Activated CD4-positive, alpha-beta memory T cell treated with anti-CD3 and anti-CD28 coated beads for 36 hours (primary cell): ENCODE measurements at places on chromosomes 2 and 18. TPM values are rescaled to one million over a fixed set of nuclear protein-coding genes. Genes with fewer than 3 reads are reported as not detected.

- DNase-seq, result no peak
These were observed 71.7 kb upstream of the WDR75 start for GRCh38 chr2:189369566-189369965.

DNA sequence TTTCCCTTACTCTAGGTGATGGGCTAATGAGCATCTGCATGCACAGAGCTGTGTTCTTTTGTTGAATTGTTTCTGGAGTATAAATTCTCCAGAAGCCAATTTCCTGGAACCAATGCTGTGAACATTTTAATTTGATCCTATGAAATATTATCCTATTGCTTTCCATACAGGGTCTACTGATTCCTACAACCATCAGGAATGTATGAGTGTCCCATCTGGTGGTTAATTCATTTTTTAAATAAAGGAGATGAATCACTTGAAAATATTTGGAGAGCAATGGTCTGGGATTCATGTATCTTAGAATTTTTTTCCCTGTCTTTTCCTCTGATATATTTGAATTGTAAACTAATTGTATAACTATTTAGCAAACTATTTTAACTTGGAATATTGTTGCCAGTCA, 14.0 kb downstream of the KIF5C start:
- no peak for DNase-seq

DNA sequence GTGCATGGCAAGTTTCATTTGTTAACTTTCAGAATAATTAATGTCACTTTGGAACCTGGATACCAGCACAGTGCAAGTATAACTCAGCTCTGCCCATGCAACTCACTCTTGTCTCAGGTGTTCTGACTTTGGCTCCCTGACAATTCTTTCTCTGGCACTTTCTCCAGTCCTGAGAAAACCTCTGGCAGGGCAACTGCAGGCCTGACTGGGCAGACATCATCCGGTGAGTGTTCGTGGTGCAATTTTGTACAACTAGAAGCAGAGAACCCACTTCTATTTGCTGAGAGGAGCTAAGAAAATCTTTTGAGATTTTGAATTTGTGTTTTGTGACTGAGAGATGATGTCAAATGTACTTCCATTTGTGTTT, 143.0 kb downstream of the AQP4 start:
- DNase-seq, result no peak

REG3A gene
- total RNA-seq, result not detected

KCNG2 gene
- not detected for total RNA-seq

GAD1 gene
- 2.6 TPM for total RNA-seq

- DNase-seq, result no peak
These were observed 4.5 kb downstream of the CERS6 start for GRCh38 chr2:168460571-168460970.

GRCh38 chr2:202035089-202035940, 1.7 kb downstream of the FZD7 start:
- peak; percentile 50 for DNase-seq

DNA sequence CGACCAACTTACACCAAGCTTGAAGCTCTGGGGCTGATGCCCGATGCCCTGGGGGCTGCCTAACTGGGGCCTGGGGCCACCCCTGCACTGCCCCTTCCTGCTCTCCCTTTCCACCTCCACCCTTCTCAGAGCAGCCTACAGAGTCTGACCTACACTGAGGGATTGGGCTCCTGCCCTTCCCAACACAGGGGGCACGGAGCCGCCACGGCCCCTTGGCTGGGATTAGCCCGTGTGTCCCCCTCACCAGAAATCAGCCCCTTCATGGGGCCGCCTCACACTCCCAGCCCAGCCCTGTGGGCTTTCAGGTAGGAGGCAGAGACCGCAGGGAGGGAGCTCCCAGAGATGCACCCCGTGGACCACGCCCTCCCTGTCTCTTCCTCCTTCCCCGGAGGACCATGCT, 198.0 kb downstream of the EIPR1 start:
- no peak for DNase-seq

- no peak for DNase-seq
These were observed 14.4 kb downstream of the RAB12 start for GRCh38 chr18:8623549-8624106.

- DNase-seq, result no peak
These were observed 21.0 kb upstream of the PDE1A start for GRCh38 chr2:182447863-182448262.

- DNase-seq, result no peak
These were observed 12.0 kb downstream of the RUFY4 start for GRCh38 chr2:218081063-218081462.

- peak; percentile 71 for DNase-seq
These were observed 136.8 kb downstream of the NEDD4L start for GRCh38 chr18:58180738-58181353.

EVX2 gene
- total RNA-seq, result not detected

SLC16A14 gene
- 1.2 TPM for total RNA-seq

DNA sequence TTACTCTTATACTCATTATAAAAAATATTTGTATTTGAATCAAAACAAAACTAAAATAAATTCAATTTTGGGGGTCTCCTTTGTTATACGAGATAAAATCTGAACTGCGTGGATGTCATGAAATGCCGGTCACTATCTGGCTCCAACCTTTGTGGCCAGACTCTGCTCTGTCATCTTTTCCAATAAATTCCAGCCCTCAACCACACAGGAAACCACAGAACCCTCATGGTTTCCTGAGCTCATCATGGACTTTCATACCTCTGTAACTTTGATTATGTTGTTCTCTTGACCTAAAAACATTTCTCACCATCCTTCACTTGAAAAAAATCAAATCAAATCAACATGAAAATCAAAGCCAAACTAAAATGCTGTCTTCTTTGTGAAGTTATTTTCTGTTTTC, 724.7 kb downstream of the METTL4 start:
- DNase-seq, result no peak

GRCh38 chr2:113173542-113174375, at the start of gene PSD4:
PSD4 (plus strand) TSS chr2:113173971; CDS start chr2:113182457, 8,486 bp downstream.
- peak; percentile 95 for DNase-seq

CDH20 gene
- total RNA-seq, result not detected

GRCh38 chr2:197248623-197249022, 62.0 kb downstream of the ANKRD44 start:
- DNase-seq, result peak; percentile 54

DNA sequence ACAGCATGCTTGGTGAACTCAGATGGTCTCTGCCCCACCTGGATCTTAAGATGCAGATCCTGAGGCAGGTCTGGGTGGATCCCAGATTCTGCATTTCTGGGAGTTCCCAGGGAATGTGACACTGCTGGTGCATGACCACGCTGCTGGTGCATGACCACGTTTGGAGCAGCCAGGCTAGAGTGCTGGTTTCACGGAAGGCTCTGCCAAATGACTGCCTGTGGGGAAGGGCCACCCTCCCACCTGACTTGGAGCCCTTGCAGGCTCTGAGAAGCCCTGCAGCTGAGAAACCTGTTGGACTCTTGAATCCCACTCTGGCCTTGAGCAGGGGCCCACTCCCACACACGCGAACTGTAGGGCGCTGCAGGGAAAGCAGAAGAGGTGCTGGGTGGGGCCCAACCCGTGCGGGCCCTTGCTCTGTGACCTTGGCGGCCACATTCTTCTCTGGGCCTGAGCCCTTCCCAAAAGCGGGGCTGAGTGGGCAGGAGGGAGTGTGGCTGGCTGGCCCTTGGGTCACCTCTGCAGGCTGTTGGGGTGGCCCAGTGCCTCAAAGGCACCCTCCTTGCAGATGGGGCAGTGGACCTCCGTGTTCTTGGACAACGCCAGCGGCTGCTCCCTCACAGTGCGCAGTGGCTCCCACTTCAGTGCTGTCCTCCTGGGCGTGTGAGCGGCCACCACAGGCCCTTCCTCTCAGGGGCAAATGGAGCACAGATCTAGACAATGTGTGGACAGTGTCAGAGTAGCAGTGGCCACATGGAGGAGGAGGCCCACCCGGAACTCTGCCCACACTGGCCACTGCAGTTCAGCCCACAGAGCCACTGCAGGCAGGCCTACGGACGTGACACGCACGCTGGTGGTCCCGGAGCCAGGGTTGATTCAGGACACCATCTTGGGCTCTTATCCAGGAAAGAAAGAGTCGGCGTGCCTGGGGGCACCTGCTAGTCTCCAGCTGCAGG, 7.9 kb downstream of the ERFE start:
- no peak for DNase-seq

DNA sequence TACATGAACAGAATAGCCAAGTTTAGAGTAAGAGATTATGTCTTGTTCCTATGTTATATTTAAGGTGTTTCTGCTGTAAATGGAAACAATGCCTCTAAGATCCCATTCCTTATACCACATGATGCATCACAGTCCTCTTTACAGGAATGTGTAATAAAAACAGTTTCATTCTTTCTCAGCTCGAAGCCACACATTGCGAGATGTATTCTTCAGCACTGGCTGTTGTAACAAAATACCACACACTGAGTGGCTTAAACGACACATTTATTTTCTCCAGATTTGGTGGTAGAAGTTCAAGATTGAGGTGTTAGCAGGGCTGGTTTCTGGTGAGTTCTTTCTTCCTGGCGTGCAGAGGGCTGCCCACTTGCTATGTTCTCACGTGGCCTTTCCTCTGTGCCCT, 246.2 kb downstream of the SOCS6 start:
- no peak for DNase-seq

KYNU gene
- not detected for total RNA-seq

- DNase-seq, result no peak
These were observed 441.3 kb upstream of the SLC14A2 start for GRCh38 chr18:45173799-45174519.

ANKRD23 gene
- 7.6 TPM for total RNA-seq

GRCh38 chr18:79529991-79530390, 134.3 kb downstream of the NFATC1 start:
- no peak for DNase-seq

DNA sequence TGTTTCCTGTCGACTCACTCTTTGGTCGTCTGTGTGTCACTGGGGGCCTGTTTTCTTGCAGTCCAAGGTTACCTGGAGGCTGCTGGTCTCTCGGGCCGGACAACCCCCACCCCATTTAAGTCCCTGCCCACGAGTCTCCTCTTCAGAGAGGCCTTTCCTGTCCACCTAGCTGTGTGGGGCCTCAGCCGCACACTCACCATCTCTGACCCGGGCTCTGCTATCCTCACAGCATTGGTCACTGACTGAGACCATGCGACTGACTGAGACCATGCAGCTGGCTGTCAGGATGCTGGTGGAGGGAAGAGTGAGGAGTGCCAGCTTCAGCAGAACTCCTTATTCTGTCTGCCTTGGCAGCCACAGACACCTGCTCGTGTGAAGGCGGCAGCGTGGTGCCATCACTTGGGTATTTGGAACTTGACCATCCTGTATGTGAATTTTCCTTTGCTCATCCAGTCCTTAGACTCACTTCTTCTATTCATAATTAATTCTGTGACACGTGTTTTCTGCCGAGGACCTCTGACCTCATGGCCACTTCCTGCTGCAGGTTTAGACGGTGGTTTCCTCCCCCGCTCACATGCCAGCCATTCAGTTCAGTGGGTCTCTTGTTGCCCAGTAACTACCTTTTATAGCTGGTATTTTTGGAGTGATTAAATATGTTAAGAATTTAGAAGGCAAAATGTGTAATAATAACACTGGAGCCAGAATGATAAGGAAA, 47.5 kb upstream of the ASB1 start:
- peak; percentile 61 for DNase-seq

GRCh38 chr2:166419616-166419934, 43.8 kb upstream of the SCN9A start:
- no peak for DNase-seq

GRCh38 chr18:75246721-75247610, 36.4 kb downstream of the TSHZ1 start:
- peak; percentile 23 for DNase-seq

DNA sequence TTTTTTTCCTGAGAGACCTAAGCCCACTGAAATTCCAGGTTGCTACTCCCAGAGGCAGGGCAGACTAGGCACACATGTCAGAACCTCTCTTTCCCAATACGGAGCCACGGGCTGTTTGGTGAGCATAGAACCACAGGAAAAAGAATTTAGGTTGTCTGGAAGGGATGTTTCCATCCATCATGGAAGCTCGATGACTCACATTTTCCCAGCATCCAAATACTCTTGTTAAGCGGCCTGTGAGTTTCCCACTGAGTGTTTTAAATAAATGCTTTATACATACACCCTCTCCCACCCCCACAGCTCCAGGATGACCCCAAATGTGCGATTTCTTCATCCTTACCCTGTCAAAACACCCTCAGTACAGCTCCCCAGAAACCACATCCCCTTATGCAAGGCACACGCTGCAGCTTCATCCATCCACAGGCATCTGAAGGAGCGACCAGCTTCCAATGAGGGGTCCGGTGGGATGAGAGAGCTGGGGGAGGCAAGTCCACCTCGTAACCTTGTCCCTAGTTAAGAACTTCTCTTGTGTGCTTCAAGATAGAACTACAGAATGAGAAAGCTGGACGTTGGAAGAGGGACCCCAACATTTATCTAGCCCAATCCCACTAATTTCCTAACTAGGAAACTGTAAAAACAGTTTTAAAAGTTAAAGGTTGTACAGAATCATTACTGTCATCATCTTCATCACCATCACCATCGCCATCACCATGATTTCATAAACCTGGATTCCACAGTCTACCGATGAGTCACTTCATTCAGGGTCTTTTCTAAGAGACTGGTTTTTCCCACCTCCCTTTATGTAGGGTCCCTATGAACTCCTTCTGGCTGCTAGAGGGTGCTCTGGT, 63.5 kb upstream of the FZD7 start:
- DNase-seq, result no peak

MPP4 gene
- not detected for total RNA-seq

- DNase-seq, result no peak
These were observed 71.6 kb downstream of the NDUFA10 start for GRCh38 chr2:239953418-239954061.

CFC1 gene
- not detected for total RNA-seq
